Activated naive CD8-positive, alpha-beta T cell treated with anti-CD3 and anti-CD28 coated beads for 36 hours (primary cell): ENCODE measurements at places on chromosomes 3 and 15. TPM values are rescaled to one million over a fixed set of nuclear protein-coding genes. Genes with fewer than 3 reads are reported as not detected.

- DNase-seq, result no peak
These were observed 288.0 kb upstream of the TBC1D5 start for GRCh38 chr3:18030371-18030870.

GRCh38 chr3:78792212-78792611, 975.6 kb downstream of the ROBO1 start:
- DNase-seq, result no peak

The GPR27 gene
- total RNA-seq, result 0.68 TPM

The MKRN2 gene
- total RNA-seq, result 27.8 TPM

DNA sequence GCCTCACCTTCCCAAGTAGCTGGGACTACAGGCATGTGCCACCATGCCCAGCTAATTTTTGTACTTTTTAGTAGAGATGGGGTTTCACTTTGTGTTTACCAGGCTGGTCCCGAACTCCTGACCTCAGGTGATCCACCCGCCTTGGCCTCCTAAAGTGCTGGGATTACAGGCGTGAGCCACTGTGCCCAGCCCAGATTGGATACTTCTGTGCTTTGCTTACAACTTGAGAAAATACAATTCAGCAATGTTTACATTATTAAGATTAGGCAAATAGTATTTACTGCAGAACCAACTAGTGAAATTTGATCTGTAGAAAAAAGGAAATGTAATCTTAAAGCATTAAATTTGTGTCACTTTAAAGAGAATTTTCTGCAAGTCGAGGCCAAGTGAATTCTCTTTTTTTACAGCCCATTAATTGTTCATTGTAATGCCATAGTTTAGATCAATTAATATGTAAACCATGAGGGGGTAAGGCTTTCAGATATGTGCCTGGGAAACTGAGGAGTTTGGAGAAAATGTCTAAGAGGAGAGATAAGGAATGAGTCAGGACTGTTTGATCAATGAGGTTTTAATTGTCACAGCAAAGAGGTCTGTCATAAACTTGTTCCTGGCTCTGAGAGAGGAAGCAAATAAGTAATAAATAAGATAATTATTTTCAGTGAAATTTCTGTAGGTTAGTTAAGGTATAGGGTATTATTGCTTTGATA, 15.3 kb downstream of the PYDC2 start:
- no peak for DNase-seq
